Large intestine (tissue), 12 donors: ENCODE measurements at places on chromosomes 6 and 20.

GRCh38 chr20:12294678-12295077, 377.0 kb downstream of the BTBD3 start:
- DNase-seq, result no peak

GRCh38 chr6:158717341-158718330, 67.8 kb downstream of the SYTL3 start:
- DNase-seq, result no peak

DNA sequence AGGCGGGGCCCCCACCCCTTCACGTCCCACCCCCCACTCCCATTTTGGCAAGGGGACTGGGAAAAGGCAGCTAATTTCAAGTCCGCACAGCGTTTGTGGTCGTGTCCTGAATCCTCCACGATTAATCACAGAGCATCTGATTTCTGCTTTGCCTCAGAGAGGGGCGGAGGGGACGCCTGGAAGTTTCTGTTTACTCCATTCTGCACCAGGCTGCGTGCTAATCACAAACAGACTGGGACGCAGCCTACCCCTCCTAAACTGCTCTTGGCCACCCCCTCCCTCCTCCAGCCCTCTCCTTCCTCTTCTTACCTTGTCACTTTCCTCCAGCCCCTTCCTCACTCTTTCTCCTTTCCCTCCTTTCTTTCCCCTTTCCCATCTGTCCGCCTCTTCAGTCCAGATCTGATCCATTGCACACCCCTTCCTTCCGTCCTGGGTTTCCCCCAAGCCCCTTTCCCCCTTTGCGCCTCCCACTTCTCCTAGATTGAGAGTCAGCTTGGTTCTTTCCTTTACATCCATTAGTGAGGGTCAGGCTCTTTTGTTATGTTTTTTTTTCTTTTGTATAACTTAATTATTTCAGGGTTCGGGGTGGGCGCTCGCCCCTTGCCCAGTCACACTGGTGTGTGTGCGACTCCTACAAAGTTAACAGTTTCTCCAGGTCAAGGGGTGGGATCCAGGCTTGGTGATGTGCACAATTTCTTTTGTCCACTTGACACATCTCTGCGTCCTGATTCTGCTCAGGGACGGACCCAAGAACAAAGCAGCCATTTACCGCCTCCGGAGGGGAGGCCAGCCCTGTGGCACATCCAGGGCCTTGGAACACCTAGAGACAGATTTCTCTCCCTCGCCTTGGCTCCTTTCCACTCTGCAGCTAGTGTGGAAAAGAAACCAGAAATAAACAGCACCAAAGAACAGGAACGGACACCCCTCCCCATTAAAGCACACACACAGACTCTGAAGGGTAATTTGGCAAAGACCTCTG, 520 bp upstream of the RIPOR3 start:
- peak; percentile 24 for DNase-seq

DNA sequence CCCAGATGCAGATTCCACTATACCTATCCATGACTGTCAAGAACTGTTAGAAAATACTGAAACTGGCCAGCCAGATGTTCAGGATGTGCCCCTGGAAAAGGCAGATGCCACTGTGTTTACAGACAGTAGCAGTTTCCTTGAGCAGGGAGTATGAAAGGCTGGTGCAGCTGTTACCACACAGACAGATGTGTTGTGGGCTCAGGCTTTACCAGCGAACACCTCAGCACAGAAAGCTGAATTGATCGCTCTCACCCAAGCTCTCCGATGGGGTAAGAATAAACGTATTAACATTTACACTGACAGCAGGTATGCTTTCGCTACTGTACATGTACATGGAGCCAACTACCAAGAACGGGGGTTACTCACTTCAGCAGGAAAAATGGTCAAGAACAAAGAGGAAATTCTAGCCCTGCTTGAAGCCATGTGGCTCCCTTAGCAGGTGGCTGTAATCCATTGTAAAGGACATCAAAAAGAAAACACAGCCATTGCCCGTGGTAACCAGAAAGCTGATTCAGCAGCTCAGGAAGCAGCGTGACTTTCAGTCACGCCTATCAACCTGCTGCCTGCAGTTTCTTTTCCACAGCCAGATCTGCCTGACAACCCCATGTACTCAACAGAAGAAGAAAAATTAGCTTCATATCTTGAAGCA, 459.7 kb upstream of the HTR1E start:
- DNase-seq, result peak; percentile 90

- DNase-seq, result peak; percentile 27
Observed at GRCh38 chr6:81806793-81807565, 54.5 kb upstream of the TENT5A start.

DNA sequence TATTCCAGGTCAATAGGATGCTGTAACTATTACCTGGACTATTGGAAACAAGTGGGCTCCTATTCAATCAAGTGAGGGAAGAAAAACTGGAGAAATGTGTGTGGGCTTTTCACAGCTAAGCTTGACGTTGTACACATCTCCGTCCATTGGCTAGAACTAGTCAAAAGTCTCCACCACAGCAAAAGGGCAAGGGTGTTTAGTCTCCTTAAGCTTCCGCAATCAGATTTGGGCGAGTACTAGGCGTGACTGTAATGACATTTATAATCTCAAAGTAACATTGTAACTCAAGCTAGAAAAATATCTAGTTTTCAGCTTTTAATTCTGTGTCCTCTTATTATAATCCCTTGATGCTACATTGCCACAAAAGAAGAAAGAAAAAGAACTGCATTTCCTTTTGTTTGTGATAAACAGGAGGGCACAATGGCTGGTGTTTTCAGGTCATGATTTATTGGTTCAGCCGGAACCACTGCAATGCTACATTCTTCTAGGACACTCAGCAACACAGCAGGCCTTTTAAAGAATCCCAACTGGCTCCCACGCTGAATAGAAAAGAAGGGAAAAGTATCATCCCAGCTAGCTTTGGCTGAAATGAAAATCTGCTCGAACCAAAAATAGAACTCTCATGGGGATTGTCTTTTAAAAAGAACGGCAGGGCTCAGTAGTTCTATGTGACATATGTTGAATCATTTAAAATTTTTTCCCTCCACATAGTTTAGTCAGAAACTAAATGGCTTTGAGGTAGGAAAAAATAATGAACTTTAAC, 387.7 kb downstream of the BTBD3 start:
- no peak for DNase-seq

DNA sequence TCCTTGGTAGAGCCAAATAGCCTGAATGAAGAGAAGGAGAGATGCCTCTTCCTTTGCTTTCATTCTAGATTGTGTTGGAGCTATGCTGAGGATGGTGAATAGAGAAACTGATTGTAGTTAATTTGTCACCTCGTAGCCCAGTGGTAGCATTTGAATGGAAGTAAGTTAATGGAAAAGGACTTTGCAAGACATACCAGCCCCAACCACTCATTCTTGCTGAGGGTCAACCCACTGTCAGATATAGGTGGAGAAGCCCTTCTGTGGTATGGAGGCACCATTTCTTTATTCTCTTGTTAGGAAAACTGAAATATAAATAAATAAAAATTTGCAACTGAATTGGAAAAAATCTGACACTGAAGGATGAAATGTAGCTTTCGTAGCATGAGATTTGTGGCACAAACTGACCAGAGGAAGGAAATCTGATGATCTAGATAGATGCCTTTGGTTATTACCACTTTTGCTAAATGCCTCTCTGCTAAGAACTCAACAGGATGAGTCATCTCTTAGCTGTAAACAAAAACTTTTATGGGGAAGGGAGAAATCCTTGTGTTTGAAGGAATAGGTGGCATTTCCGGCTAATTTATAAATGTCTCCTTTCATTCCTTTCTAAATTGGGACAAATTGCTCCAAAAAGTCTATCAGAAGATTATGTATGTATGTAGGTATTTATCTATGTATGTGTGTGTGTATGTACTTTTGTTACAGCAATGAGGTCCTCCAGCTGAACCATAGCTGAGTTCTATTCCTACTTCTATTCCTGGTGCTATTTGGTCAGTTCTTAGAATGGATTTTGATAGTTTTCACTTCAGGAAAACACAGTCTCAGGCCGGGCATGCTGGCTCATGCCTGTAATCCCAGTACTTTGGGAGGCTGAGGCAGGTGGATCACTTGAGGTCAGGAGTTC, 76.5 kb upstream of the SUPT3H start:
- no peak for DNase-seq

DNA sequence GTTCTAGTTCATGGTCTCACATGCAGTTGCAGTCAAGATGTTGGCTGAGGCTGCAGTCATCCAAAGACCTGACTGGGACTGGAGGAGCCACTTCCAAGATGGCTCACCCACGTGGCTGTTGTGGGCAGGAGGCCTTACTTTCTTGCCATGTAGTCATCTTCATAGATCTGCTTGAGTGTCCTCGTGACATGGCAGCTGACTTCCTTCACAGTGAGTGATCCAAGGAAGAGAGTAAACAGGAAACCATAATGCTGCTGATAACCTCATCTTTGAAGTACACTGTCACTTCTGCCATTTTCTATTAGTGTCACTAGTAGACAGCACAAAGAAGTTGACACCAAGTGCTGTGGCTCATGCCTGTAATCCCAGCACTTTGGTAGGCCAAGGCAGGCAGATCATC, 40.1 kb upstream of the AKIRIN2 start:
- no peak for DNase-seq

DNA sequence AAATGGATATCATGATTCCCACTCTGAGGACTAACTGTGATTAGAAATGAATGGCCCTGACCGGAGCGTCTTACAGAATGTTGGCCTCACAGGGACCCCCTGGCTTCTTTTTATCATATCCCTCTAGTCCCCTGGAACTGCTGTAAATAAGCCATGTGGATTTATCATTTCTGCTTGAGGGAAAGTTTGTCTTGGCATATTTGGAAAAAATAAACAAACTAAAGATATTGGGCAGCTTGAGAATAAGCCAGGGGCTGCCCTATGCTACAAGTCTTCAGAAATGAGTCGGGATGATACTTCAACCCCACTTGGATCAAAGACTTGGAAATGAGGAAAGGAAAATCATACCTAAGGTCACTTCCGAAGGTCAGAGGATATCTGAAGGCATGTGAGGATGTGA, 179.1 kb downstream of the THBS2 start:
- no peak for DNase-seq

GRCh38 chr6:166689687-166690086, 62.6 kb upstream of the RPS6KA2 start:
- DNase-seq, result no peak
